ENCODE measurements at places on chromosomes 11 and 22.
A peak's percentile ranks its signal among the peaks of the same experiment; 100 is the strongest.

- peak; percentile 56 for DNase-seq
Measured at GRCh38 chr11:35554491-35555437, 29.3 kb upstream of the PAMR1 start.

- no peak for DNase-seq
Measured at GRCh38 chr11:61775606-61776554, 16.5 kb downstream of the TMEM258 start.

- no peak for DNase-seq
Measured at GRCh38 chr11:46065681-46066080, 55.6 kb downstream of the PHF21A start.

- peak; percentile 82 for DNase-seq
Measured at GRCh38 chr11:45332276-45332934, 46.3 kb upstream of the SYT13 start.

GRCh38 chr11:27041141-27041899 lies 705 bp downstream of the BBOX1 start:
- DNase-seq, result no peak

DNA sequence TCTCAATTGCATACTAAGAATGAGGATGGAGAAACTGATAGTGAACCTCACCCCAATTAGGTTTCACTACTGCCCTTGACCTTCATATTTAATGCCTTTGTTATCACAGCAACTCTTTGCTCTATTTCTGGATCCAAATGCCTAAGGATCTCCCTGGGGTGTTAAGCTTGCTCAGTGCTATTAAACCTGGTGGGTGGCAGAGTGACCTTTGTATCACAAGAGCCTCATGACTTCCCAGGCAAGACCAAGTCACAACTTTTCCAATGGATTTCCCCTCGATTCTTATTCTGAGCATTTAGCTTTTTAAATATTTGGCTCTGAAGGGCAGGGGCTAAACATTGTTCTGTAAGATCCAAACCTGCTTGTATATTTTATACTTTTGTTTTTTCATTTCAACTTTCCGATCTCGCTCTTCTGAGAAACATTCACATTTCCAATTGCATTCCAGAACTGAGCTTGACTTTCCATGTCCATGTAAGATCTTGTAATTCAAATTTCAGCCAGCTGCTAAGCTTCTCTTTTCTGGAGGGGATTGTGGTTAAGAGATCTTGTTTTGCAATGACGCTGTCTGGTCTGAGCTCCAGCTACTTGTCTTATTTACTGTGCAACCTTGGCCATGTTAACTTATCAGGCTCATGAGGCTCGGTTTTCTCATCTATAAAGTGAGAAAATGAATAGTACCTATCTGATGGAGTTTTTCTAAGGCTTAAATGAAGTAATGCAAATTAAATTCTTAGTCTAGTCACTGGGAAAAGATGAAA lies 6.4 kb upstream of the EHF start:
- DNase-seq, result peak; percentile 31

GRCh38 chr22:37640591-37641560 lies 1.4 kb downstream of the SH3BP1 start:
- DNase-seq, result no peak

DNA sequence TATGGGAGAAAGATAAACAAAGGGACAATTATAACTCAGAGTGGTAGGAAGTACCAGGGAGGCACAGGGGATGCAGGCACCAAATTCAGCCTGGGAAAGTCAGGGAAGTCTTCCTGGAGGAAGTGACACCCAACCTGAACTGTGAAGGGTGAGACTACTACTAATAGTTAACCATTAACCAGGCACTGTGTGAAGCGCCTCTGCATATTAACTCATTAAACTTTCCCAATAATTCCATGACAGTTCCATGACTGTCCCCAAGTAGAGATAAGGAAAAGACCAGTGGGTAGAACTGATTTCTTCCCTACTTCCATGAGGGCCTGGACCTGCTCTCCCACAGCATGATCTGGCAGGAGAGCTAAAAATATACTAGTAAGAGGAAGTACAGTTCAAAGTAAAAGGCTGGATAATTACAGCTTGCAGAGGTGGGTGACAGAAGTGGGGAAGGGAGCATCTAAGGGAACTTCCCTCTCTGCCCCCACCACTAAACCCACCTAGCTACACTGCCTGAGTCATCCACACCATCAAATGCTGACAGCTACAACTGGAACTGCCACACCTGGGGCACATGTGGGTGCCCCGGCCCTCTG lies 4.7 kb upstream of the AP1B1 start:
- DNase-seq, result no peak

GRCh38 chr22:37559521-37559900 lies 769 bp upstream of the CDC42EP1 start:
- no peak for DNase-seq

- DNase-seq, result peak; percentile 21
Measured at GRCh38 chr11:96338910-96339705, 3.9 kb downstream of the MAML2 start.

GRCh38 chr22:47374901-47375575 lies 612.6 kb downstream of the TBC1D22A start:
- DNase-seq, result no peak

GRCh38 chr11:70525006-70525405 lies 126.7 kb downstream of the CTTN start:
- DNase-seq, result no peak

GRCh38 chr11:6648501-6648900 lies 7.1 kb downstream of the DCHS1 start:
- DNase-seq, result no peak

GRCh38 chr11:80077113-80077512 lies 636.3 kb upstream of the TENM4 start:
- DNase-seq, result no peak

- no peak for DNase-seq
Measured at GRCh38 chr11:116219171-116219635, 553.6 kb downstream of the BUD13 start.

DNA sequence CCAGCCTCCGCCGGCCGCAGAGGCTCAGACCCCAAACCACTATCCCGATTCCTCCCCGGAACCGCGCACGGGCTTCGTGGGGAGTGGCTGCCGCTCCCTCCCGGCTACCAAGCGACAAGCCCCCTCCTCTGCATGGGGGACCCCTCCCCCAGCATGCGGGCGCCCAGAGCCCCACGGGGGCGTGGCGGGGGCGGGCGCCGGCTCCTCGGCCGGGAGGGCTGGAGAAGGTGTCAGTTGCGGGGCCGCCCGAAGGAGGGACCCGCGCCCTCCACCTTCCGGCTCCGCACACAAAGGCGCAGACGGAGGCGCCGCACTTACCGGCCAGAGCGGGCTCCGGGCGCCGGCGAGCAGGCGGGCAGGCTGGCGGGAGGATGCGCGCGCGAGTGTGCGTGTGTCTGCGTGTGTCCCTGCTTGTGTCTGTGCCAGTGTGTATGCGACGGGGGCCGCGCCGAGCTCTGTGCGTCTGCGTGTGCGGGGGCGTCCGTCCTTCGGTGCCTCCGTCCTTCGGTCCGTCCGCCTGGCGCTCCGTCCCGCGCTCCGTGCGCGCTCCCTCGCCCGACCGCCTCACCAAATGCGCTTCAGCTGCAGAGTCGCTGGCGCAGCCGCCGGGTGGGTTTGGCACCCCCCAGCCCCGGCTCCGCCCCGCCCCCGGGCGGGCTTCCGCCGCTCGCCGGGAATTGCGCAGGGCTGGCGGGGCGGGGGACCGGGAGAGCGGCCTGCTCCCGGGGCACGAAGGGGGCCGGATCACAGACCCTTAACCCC lies at the start of gene PTPN5:
Gene PTPN5 (minus strand): TSS at position 592 of the 762 bp plus-strand sequence. CDS start 19,840 bp downstream, outside the sequence.
- DNase-seq, result no peak

GRCh38 chr11:124176925-124177715 lies 6.0 kb upstream of the OR10D3 start:
- DNase-seq, result no peak

GRCh38 chr22:30408388-30409102 lies 11.7 kb downstream of the SEC14L2 start:
- DNase-seq, result peak; percentile 27

- DNase-seq, result peak; percentile 43
Measured at GRCh38 chr22:20761536-20761935, 12.4 kb upstream of the SERPIND1 start.

GRCh38 chr11:59222464-59223060 lies 9.8 kb upstream of the MPEG1 start:
- no peak for DNase-seq

- DNase-seq, result no peak
Measured at GRCh38 chr11:69153661-69154060, 2.1 kb upstream of the SMIM38 start.

GRCh38 chr22:43442386-43443151 lies 30.8 kb downstream of the MPPED1 start:
- no peak for DNase-seq

- no peak for DNase-seq
Measured at GRCh38 chr22:28874811-28875320, 8.5 kb upstream of the ZNRF3 start.

GRCh38 chr22:42364604-42365110 lies 67.5 kb downstream of the NFAM1 start:
- no peak for DNase-seq

GRCh38 chr11:13921545-13921944 lies 41.0 kb upstream of the SPON1 start:
- no peak for DNase-seq

DNA sequence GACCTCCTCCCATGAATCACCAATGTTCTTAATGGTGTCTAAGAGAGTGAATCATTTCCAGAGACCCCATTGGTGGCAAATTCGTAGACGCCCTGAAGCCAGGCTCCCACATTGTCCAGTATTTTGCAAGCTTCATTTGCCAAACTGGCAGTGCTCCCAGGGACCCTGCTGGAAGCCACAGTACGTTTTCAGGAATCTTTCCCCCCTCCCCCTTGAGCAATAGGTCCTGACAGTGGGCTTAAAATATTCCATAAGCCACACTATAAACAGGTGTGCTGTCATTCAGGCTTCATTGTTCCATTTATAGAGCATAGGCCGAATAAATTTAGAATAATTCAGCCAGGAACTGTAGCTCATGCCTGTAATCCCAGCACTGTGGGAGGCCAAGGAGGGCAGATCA lies 125.3 kb downstream of the MORC2 start:
- no peak for DNase-seq

- DNase-seq, result no peak
Measured at GRCh38 chr11:119784421-119784820, 55.4 kb upstream of the NECTIN1 start.

- DNase-seq, result no peak
Measured at GRCh38 chr22:41600976-41601375, 11.3 kb upstream of the PMM1 start.

GRCh38 chr11:66310324-66310723 lies 6.5 kb downstream of the CD248 start:
- DNase-seq, result no peak

DNA sequence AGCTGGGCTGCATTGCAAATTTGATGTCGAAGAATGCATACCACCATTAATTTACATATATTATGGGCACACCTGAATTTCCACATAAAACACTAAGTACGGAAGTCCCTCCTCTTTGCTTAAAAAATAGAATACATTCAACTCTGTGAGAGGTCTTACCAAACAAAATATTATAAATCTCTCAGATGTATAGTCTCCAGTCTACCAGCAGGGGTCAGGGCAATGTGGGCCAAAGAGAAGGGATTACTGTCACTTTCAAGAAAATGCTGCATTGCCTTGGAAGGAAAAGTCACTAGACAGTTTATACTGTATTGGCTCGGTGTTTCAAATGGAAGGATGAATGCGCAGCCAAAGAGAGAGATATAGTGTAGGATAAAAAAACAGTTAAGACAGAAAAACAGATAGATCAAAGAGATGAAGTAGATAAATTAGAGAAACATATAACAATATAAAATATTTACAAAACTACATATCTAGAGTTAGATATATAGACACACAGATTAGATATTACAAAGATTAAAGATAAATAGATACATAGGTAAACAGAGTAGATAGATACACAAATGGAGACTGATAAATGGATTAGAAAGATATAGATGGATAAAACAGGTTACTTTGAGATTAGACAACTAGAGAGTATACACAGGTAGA lies 20.9 kb downstream of the SERGEF start:
- peak; percentile 76 for DNase-seq

GRCh38 chr11:67464411-67465188 lies 4.5 kb downstream of the TMEM134 start:
- no peak for DNase-seq

DNA sequence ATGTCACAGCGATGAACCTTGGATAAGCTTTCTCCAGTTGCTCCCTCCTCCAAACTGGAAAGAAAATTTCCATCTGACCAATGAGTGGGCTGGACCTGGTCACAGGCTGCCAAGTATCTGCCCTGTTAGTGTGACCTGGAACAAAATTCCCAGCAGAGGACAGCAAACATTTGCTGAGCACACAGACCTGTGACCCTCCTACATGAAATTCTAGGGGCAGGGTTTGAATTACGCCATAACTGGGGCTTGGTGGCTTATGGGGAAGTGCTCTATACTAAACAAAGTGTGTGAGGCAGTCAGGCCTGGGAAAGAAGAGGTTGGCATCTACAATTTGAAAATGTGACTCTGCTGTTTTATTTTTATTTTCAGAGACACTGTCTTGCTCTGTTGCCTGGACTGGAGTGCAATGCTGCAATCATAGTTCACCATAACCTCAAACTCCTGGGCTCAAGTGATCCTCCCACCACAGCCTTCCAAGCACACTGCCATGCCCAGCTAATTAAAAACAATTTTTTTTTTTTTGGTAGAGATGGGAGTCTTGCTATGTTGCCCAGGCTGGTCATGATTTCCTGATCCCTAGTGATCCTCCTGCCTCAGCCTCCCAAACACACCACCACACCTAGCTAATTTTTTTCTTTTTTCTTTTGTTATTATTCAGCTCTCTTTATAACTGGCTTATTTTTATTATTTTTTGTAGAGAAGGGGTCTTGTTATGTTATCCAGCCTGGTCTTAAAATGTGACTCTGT lies 13.6 kb upstream of the XBP1 start:
- no peak for DNase-seq

- no peak for DNase-seq
Measured at GRCh38 chr11:78533399-78533798, 41.3 kb downstream of the NARS2 start.

GRCh38 chr22:22449819-22450218 lies 58.7 kb downstream of the ZNF280B start:
- DNase-seq, result no peak

DNA sequence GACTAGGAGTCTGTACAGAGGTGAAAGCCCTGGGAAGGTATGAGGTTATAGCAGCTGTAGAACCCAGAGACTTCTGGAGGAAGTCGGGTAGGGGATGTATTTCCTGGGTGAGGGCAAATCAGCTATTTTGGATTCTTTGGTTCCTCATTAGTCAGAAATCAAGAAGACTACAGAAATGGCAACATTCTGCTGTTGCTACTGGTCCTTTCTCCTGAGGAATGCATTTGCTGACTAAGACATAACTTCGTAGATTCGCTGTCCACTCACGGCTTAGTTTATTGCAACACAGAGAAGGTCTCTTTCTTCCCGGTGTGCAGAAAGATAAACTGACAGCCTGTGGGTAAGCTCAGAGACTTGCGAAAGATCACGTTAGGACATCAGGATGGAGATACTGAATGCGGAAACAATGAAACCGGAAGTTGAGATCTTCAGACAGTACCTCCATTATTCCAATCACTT lies 25.3 kb upstream of the SESN3 start:
- DNase-seq, result no peak

GRCh38 chr22:41240377-41241132 lies at the start of gene CHADL:
TSS of gene CHADL (minus strand) at chr22:41240931. CDS start at chr22:41240881, 50 bp downstream.
- DNase-seq, result no peak
